Stimulated activated CD4-positive, alpha-beta T cell treated with anti-CD3 and anti-CD28 coated beads, Interleukin-1b, Interleukin-23, amount 100 ng/mL, for 1 hour (primary cell): ENCODE measurements at places on chromosomes 1 and 21.

GRCh38 chr1:84836145-84836544, 56.9 kb downstream of the LPAR3 start:
- no peak for DNase-seq

DNA sequence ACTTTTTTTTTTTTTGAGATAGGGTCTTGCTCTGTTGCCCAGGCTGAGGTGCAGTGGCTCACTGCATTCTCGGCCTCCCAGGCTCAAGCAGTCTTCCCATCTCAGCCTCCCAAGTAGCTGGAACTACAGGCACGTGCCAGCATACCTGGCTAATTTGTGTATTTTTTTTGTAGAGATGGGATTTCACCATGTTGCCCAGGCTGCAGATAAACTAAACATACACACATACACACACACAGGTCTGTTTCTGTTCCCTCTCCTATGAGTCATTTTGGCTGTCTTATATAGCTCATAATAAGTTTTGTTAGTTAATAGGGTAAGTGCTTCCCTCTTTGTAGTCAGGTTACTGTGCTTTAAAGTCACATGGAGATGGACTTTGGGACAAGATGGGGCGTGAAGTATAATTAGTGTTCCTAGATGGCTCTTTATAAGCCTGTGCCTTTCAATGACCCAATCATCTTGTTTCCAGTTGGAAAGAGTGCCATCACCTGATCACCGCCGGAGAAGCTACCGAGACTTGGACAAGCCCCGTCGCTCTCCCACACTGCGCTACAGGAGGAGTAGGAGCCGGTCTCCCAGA, 9.1 kb downstream of the PRPF38A start:
- DNase-seq = no peak

DNA sequence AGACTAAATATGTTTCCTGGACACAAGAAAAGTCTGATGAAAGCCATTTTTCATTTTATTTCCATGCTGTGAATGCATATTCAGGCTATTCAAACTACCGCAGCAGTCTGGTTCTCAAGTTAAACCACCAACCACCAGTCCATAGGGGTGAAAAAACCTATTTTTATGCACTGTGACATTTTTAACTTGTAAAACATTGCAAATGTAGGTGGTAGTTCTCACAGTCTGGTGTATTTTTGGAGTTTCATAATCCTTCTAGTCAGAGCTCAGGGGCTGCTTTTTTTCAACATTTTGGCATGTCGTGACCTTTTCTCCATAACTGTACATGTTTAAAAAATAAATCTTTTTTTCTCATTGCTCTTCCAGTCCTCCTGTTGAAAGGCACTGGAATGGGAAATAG, 907.6 kb upstream of the ADGRL2 start:
- DNase-seq = no peak

GRCh38 chr1:147748676-147749350, 11.6 kb downstream of the GJA5 start:
- DNase-seq = no peak

GRCh38 chr1:14713077-14713476, 114.6 kb downstream of the KAZN start:
- no peak for DNase-seq

DNA sequence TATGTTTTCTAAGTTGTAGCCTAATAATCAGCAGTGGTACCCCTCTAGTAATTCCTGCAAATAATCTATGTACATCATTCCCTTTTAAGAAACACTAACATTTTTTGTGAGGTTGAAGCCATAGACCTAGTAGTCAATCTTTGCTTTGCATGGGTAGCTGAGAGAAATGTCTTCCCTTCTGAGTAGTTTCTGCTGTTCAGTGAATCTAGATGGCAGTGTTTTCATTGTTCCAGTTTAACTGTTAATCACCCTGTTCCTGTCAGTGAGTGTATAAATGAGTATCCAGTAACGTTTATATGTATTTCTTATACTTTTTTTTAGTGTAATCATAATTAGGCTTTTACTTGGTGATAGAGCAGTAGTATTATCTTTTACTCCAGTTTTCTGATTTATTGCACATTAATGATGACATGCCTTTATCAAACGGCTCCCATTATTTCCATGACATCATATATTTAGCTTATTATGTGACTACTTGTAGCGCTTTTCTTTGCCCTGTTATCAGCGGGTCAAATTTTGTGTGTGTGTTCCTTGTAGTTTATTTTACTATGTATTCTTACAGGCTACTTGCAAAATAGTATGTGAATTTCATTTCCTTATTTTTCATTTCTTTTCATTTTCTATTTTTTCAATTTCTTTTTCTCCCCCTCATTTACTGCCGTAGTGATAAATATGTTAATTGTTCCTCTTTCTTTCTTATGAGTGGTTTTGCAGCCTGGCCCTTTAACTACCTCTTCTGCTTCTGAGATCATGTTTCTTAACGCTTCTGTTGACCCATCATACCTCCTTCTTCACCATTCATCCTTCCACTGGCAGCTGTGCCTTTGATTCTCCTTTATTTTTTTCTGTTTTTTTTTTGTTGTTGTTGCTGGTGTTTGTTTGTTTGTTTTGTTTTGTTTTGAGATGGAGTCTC, 18.8 kb downstream of the CEP350 start:
- no peak for DNase-seq

GRCh38 chr1:2275796-2276536, 47.8 kb downstream of the SKI start:
- no peak for DNase-seq

DNA sequence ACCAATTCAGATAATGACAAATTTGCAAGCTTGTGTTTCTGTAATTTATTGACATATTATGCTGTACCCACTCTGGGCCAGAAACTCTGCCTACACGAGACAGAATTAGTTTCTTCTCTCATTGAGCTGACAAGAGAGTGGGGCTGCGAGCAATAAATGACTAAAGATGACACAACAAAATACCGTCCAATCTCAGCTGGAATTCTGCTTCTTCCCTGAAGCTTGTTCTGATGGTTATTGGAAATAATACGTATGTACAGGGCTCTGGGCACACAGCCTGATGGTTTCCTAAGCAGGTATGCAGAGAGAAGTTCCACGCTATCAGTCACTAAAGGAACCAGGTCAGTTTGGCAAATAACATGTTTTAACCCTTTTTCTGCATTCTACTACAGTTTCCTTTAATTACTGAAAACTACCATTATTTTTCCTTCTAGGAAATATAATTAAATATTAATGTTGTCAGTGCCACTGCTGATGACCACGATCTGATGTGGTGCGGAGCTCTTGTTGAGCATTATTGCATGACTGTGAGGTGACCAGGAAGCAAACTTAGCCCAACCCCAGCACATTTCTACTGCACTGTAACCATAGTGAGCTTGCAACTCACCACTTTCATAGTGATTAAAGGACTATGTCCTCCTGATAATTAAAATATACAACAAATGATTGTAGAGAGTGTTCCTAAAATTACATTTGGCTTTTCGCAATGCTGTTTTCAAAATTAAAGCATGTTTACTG, 221.4 kb upstream of the L1TD1 start:
- no peak for DNase-seq
